ENCODE measurements at places on chromosomes 6 and 20.

GRCh38 chr6:50404643-50405042 lies 308.7 kb upstream of the TFAP2D start:
- DNase-seq, result no peak
- no peaks in the 10 kb centered on the region for H3K27me3 ChIP-seq
- no peaks in the 10 kb centered on the region for H3K36me3 ChIP-seq
- no peak overlapping the region for H3K27ac ChIP-seq
- no peak overlapping the region for H3K4me3 ChIP-seq
- no peaks in the 10 kb centered on the region for H3K4me1 ChIP-seq

- H3K36me3 ChIP-seq, result no peaks in the 10 kb centered on the region
- no peak overlapping the region for H3K27ac ChIP-seq
- DNase-seq, result no peak
- H3K4me3 ChIP-seq, result no peak overlapping the region
- H3K27me3 ChIP-seq, result no peaks in the 10 kb centered on the region
These were observed 136.4 kb upstream of the SALL4 start for GRCh38 chr20:51938559-51939258.

DNA sequence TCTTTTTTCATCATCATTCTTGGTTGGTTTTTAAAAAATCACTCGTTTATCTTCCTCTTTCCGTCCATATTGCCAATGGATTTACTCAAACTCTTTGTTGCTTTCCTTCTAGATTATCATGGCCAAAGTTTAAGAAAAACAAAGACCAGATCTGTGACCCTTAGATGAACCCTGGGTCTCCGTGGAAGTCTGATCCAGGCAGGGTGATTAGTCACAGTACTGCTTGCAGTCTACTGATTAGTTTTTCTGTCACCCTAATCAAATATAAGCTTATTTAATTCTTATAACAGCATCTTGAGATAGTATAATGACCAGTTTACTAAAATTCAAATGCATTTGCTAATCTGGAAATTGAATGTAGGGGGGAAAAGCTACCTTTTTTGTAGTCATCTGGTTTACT lies 6.0 kb upstream of the SMIM28 start:
- no peak overlapping the region for H3K27ac ChIP-seq
- H3K36me3 ChIP-seq, result no peaks in the 10 kb centered on the region
- no peaks in the 10 kb centered on the region for H3K4me1 ChIP-seq
- H3K4me3 ChIP-seq, result no peak overlapping the region

DNA sequence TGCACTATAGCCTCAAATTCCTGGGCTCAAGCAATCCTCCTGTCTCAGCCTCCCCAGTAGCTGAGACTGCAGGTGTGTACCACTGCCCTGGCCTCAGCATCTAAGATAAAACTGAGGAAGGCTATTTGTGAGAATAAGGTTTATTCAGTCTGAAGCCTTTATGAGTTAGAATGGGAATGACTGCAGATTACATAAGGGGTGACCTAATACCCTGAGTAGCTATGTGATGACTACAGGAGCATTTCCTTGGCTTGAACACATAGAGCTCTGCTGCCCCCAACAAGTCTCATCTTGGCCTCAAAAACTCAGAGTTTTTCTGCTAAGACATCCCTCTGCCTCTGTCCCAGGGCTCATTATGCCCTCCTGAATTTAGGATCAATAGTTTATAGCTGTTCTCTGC lies 7.6 kb downstream of the GSS start:
- no peak for DNase-seq
- H3K27ac ChIP-seq, result no peak overlapping the region
- H3K27me3 ChIP-seq, result no peaks in the 10 kb centered on the region
- H3K4me1 ChIP-seq, result no peaks in the 10 kb centered on the region

- no peaks in the 10 kb centered on the region for H3K4me1 ChIP-seq
- H3K27ac ChIP-seq, result no peak overlapping the region
- no peaks in the 10 kb centered on the region for H3K27me3 ChIP-seq
These were observed 120.2 kb downstream of the MBOAT1 start for GRCh38 chr6:20092071-20092566.

DNA sequence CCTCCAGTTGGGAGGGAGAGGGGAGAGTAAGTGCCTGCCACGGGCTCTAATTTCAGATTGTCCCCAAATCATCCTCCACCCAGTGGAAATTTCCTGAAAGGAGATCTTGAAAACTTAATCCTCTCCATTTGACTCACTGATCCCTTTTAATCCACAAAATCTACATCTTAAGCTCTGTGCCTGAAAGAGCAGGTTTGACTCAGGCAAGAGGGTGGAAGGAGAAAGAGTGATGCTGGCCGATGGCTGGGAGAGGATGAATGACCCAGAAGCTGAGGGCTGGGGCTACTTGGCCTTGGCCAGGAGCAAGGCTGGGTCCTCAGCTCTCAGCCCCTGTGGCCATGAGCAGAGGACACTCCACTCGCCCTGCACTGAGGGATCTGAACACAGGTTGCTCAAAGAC lies 8.1 kb downstream of the BPIFA2 start:
- no peak overlapping the region for H3K4me3 ChIP-seq
- no peak for DNase-seq
- no peaks in the 10 kb centered on the region for H3K36me3 ChIP-seq
- H3K27me3 ChIP-seq, result peaks cover 3% of the 10 kb centered on the region
- H3K4me1 ChIP-seq, result no peaks in the 10 kb centered on the region
- no peak overlapping the region for H3K27ac ChIP-seq

GRCh38 chr6:141347086-141347485 lies 785.6 kb upstream of the GJE1 start:
- no peaks in the 10 kb centered on the region for H3K36me3 ChIP-seq
- no peak overlapping the region for H3K27ac ChIP-seq
- no peaks in the 10 kb centered on the region for H3K27me3 ChIP-seq
- no peak for DNase-seq

DNA sequence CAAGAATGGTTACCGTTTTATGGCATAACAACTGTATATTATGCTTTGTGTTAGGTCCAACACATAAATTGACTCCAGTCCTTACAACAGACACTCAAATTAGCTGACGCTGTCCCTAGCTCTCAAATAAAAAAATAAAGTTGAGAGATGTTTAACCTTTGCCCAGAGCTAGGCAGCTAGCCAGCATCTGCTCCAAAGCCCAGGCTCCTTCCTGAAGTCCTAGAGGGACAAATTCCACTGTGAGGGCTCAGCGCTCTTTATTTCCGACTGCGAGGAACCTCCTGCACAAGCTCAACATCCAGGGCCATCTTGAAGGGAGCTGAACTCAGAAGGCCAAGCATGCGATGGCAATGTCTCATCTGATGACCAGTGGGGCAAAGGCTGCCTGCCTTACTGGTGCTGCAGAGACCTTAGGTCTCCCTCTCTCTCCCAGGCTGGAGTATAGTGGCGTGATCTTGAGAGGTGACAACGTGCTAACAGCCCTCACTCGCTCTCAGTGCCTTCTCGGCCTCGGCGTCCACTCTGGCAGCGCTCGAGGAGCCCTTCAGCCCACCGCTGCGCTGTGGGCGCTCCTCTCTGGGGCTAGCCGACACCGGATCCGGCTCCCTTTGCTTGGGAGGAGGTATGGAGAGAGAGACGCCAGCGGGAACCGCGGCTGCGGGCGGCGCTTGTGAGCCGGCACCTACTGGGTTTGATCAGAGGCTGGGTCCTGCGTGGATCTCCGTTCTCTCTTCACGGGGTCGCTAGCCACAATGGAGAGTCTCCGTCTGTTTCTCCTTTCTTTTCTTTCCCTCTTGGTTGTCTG lies 24.7 kb upstream of the GFOD1 start:
- no peak for DNase-seq
- H3K4me1 ChIP-seq, result no peaks in the 10 kb centered on the region
- no peak overlapping the region for H3K4me3 ChIP-seq
- H3K27ac ChIP-seq, result no peak overlapping the region
- H3K36me3 ChIP-seq, result no peaks in the 10 kb centered on the region
- H3K27me3 ChIP-seq, result no peaks in the 10 kb centered on the region

DNA sequence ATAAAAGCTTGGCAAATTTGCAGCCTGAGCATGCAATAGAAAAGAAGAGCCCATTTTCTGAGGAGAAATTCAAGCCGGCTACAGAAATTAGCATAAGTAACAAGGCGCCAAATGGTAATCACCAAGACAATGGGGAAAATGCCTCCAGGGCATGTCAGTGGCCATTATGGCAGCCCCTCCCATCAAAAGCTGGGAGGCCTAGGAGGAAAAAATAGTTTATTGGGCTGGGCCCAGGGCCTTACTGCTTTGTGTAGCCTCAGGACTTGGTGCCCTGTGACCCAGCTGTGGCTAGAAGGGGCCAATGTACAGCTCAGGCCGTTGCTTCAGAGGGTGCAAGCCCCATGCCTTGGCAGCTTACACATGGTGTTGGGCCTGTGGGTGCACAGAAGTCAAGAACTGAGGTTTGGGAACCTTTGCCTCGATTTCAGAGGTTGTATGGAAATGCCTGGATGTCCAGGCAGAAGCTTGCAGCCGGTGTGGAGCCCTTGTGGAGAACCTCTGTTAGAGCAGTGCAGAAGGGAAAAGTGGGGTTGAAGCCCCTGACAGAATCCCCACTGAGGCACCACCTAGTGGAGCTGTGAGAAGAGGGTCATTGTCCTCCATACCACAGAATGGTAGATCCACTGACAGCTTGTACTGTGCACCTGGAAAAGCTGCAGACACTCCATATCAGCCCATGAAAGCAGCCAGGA lies 328.5 kb upstream of the MAP3K7 start:
- H3K4me1 ChIP-seq, result peaks cover 12% of the 10 kb centered on the region
- no peaks in the 10 kb centered on the region for H3K36me3 ChIP-seq

DNA sequence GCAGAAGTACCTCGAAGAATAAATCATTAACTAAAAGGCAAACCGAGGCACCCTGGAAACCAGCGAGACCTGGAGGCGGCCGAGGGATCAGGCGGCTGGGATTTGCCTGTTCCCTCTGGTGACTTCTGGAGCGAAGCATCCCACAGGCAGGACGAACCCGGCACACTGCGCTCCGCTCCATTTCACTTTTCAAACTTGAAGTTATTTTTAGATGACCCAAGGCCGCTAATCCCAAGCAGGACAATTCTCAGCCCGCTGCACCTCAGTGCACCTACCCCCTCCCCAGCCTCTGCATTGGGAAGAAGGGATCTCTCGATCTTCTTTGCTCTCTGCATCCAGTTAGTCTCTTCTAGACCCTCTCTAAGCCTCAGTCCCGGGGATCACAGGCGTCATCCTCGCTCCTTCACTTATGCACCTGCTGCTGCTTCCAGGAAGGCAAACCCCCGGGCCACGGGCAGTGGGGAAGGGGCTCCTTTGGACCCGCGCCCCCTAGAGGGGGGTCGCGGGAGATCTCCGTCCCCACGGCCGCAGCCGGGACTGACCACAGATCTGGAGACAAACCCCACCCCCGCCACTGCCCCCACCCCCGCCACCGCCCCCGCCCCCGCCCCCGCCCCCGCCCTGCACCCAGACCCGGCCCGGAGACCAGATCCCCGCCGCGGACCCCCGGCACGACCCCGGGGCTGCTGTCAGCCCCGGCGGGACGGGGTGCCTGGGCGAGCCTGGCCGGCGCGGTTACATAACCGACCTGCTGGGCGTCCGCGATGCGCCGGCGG lies 636 bp downstream of the RCAN2 start:
- peak; percentile 2 for DNase-seq
- peaks cover 32% of the 10 kb centered on the region for H3K27me3 ChIP-seq
- H3K27ac ChIP-seq, result no peak overlapping the region

GRCh38 chr6:41929924-41930323 lies 8.6 kb downstream of the BYSL start:
- no peaks in the 10 kb centered on the region for H3K27me3 ChIP-seq
- no peak overlapping the region for H3K27ac ChIP-seq
- DNase-seq, result no peak
- peaks cover 85% of the 10 kb centered on the region for H3K36me3 ChIP-seq

- no peaks in the 10 kb centered on the region for H3K36me3 ChIP-seq
- DNase-seq, result peak; percentile 71
- H3K4me3 ChIP-seq, result no peak overlapping the region
- H3K27me3 ChIP-seq, result no peaks in the 10 kb centered on the region
These were observed 955.6 kb downstream of the TBC1D32 start for GRCh38 chr6:120378582-120379220.

GRCh38 chr6:15569035-15569995 lies 93.5 kb downstream of the DTNBP1 start:
- no peaks in the 10 kb centered on the region for H3K4me1 ChIP-seq
- no peak overlapping the region for H3K27ac ChIP-seq
- H3K4me3 ChIP-seq, result no peak overlapping the region

DNA sequence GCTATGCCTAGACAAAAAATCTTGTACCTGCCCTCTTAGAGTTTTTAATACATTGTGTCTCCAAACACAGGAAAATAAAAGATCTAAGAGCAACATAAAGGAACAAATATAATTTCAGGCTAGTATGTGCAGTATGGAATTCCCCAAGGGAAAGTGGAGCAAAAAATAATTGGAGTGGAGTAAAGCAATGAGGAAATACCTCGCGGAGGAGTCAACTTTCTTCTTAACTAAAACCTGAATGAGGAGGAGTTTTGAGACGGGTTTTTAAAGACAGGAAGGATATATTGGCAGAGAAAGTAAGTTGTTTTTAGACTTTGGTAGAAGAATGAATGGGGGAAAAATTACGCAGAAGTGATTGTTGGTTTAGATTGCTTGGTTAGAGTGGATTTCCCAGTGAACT lies 14.0 kb downstream of the HIVEP1 start:
- no peak overlapping the region for H3K27ac ChIP-seq
- peaks cover 6% of the 10 kb centered on the region for H3K36me3 ChIP-seq
- H3K4me1 ChIP-seq, result no peaks in the 10 kb centered on the region
- H3K27me3 ChIP-seq, result no peaks in the 10 kb centered on the region
- no peak for DNase-seq

- no peaks in the 10 kb centered on the region for H3K27me3 ChIP-seq
- no peak for DNase-seq
- H3K4me1 ChIP-seq, result no peaks in the 10 kb centered on the region
- no peaks in the 10 kb centered on the region for H3K36me3 ChIP-seq
- H3K27ac ChIP-seq, result no peak overlapping the region
- H3K4me3 ChIP-seq, result no peak overlapping the region
These were observed 219.0 kb upstream of the PRND start for GRCh38 chr20:4502756-4503155.

GRCh38 chr6:157227202-157228166 lies 95.8 kb downstream of the TMEM242 start:
- no peak overlapping the region for H3K4me3 ChIP-seq
- peaks cover 28% of the 10 kb centered on the region for H3K4me1 ChIP-seq
- H3K27ac ChIP-seq, result no peak overlapping the region
- no peaks in the 10 kb centered on the region for H3K36me3 ChIP-seq
- DNase-seq, result peak; percentile 40
- no peaks in the 10 kb centered on the region for H3K27me3 ChIP-seq

DNA sequence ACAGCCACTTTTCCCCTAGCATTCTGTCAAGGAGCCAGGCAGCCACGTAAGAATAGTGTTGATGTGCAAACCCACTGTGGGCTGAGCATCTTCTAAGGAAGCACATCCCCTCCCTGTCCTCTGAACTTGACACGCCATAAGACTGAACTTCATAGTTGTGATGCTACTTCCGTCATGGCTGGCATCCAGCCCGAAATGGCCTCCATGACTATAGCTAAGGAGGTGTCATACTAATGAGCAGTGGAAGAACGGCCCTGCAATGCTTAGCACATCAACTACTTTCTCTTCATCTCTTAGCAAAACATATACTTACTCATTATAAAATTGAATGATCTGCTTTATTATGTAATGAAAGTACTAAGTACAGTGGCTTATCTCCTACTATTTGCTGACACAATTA lies 110.2 kb downstream of the GJA10 start:
- no peak overlapping the region for H3K27ac ChIP-seq
- H3K4me3 ChIP-seq, result no peak overlapping the region
- H3K36me3 ChIP-seq, result peaks cover 9% of the 10 kb centered on the region
- H3K27me3 ChIP-seq, result no peaks in the 10 kb centered on the region
- no peak for DNase-seq
- H3K4me1 ChIP-seq, result no peaks in the 10 kb centered on the region

- no peak overlapping the region for H3K27ac ChIP-seq
- H3K4me3 ChIP-seq, result no peak overlapping the region
- DNase-seq, result no peak
- H3K27me3 ChIP-seq, result no peaks in the 10 kb centered on the region
These were observed 464.1 kb downstream of the UTRN start for GRCh38 chr6:144749263-144749662.

All from common myeloid progenitor, CD34-positive (primary cell).